NCI-H1105 treated with DMSO at 0.1 percent for 48 hours (cell line): ENCODE measurements at places on chromosomes 7 and 10.

GRCh38 chr7:7641129-7641663, 644 bp downstream of the UMAD1 start:
- DNase-seq = no peak

DNA sequence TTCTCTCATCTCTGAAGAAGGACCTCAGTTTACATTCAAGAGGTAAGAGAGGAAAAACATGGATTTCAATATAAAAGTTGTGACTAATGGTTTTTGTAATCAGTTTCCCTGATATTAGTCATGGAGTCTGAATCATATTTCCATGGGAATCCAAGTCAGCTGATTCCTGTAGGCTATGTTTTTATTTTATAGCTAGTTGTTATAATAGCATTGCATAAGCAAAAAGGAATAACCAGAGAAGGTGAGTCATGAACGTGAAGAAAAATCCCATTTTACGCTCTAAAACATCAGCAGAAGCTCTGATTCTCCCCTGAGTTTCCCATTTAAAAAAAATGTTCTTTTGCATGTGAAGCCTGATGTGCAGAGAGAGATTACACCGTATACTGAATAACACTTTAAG, 299.3 kb downstream of the SFMBT2 start:
- no peak for DNase-seq

- no peak for DNase-seq
Observed at GRCh38 chr10:26735435-26735834, 37.9 kb downstream of the PDSS1 start.

GRCh38 chr7:78734626-78735025, 718.8 kb downstream of the MAGI2 start:
- DNase-seq = no peak

DNA sequence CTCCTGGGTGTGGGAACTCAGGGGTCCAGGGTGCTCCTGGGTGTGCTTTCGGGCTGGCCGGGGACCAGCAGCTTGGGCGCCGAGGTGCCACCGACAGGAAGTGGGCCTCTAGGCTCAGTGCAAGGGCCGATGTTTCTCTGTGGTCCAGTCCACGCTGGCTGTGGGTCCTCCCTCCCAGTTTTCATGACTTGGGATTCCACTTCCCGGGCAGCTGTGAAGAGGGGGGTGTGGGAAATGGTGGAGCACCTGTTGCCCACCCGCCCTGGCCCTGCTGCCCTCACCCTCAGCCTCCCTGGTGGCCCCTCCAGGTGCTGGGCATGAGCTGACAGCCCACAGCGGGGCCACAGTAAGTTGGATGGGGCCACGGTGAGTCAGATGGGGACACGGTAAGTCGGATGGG, 58.5 kb downstream of the NKX6-2 start:
- no peak for DNase-seq

GRCh38 chr10:76990561-76990960, 647.0 kb downstream of the KCNMA1 start:
- no peak for DNase-seq
